ENCODE measurements at places on chromosomes 1 and 21. TPM values are rescaled to one million over a fixed set of nuclear protein-coding genes. Genes with fewer than 3 reads are reported as not detected.

PLA2G2F gene
- total RNA-seq = not detected

CFHR3 gene
- 0.93 TPM for total RNA-seq

RAP1GAP gene
- total RNA-seq = 8.0 TPM

- peaks cover 2% of the 10 kb centered on the region for H3K4me1 ChIP-seq
- H3K27me3 ChIP-seq = peaks cover 4% of the 10 kb centered on the region
- DNase-seq = no peak
- H3K27ac ChIP-seq = no peak overlapping the region
- H3K36me3 ChIP-seq = peaks cover 17% of the 10 kb centered on the region
These were observed 17.8 kb upstream of the LRRC47 start for GRCh38 chr1:3814065-3814464.

DNA sequence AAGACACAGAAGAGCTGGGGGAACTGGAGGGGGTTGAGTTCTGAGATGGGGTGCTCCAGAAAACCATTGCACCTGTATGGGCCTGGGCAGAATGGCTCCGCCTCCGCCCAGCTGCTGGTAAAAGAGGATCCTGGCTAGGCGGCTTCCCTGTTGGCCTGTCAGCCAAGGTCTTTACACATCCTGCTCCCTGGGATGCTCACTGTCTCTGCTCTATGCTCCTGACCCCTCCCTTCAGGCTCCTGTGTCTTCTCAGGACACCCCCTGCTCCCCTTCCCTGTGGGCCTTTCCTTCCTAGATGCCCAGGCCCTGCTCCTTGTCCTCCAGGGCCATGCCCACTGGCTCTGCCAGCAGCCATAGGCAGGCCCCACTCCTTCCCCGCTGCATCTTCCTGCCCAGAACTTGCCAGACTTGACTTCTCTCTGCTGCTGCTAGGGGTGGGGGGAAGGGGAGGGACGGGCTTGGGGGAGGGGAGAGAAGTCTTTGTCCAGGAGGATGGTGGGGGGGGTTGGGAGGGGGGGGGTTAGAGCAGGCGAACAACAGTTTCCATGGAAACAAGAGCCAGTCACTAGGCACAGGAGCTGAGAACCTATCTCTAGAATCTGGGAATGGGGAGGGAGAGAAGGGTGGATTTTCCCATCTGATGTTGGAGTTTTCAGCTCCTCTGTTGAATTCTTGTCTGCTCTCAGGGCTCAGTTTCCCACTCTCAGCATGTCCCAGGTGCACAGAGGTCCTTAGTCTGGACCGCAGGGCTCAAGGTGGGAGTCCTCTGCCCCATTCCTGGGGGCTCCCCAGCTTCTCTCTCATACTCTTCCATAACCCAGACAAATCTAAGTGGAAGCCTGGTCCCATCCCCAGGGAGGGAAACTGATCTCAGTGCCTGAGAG, 10.6 kb downstream of the CELSR2 start:
- no peak for DNase-seq
- H3K36me3 ChIP-seq = no peaks in the 10 kb centered on the region
- H3K4me3 ChIP-seq = no peak overlapping the region
- no peaks in the 10 kb centered on the region for H3K27me3 ChIP-seq
- H3K27ac ChIP-seq = no peak overlapping the region

GRCh38 chr1:83682132-83682531, 316.8 kb downstream of the TTLL7 start:
- no peaks in the 10 kb centered on the region for H3K27me3 ChIP-seq
- H3K27ac ChIP-seq = no peak overlapping the region
- no peaks in the 10 kb centered on the region for H3K36me3 ChIP-seq
- no peak overlapping the region for H3K4me3 ChIP-seq
- DNase-seq = no peak

DNA sequence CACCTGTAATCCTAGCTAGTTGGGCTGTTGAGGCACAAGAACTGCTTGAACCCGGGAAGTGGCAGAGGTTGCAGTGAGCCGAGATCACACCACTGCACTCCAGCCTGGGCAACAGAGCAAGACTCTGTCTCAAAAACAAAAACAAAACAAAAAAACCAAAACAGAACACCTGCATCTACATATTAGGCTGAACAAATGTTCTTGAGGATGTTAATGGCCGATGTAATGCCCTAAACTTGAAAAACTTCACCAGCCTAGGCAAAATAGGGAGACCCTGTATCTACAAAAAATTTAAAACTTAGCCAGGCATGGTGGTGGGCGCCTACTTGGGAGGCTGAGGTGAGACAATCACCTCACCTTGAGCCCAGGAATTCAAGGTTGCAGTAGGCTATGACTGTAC, 17.8 kb downstream of the GPBP1L1 start:
- H3K27ac ChIP-seq = no peak overlapping the region
- H3K36me3 ChIP-seq = peaks cover 4% of the 10 kb centered on the region
- H3K4me3 ChIP-seq = no peak overlapping the region
- no peaks in the 10 kb centered on the region for H3K27me3 ChIP-seq

DNA sequence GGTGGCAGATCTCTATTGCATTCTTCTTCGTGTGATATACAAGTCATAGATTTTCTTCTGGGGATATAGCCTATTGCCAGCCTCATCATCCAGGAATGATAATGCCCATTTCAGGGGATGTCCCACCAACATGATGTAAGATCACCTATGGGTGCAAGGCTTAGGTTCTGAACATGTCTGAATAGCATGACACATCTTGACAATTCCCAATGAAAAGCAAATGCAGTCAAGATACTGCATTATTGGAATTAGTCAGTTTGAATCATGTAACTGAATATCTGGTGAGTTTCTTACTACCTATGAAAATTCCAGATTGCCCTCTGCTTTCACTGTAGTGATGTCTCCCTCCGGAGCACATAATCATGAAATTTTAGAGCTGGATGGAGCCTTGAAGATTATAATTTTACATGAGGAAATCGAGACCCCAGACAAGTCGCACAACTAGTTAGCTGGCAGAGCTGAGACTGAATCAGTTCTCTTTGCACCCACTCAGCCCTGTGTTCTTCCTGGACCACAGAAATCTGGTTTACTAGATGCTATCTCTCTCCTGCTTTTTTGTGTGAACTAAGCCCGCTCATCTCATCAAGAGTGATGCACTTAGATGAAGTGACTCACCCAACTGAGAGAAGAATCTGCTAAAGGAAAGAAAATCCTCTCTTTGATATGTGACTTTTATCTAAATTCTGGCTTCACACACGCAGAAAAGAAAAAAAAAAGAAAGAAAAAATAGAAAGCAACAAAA, 65.0 kb downstream of the WDR64 start:
- no peaks in the 10 kb centered on the region for H3K36me3 ChIP-seq
- H3K27me3 ChIP-seq = peaks cover 6% of the 10 kb centered on the region
- no peak overlapping the region for H3K4me3 ChIP-seq
- DNase-seq = no peak

DNA sequence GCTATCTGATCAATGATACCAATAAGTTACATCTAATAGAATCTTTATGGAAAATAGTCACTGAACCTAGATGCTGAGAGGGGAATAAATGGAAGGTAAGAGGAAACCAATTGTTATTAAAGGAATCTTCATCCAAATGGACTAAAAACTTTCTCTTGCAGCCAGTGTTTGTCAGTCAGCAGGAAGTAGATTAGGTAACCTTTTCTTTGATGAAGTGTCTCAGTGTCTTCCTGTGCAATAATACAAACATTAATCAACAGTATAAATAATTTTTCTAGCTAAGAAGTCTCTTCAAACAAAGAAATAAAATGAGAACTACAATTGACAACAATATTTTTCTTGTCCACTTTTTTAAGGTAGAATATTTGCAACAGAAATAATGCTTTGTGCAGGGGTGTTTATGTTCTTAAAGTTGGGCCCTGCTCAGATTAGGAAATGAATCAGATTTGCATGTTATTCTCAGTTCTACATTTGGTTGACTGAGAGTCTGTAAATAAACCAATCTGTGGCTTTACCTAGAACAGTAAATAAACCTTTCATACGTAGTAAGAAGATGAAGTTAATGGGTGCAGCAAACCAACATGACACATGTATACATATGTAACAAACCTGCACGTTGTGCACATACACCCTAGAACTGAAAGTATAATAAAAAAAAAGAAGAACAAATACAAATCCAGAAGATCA, 391.4 kb downstream of the MRPL39 start:
- no peaks in the 10 kb centered on the region for H3K27me3 ChIP-seq
- H3K27ac ChIP-seq = no peak overlapping the region
- no peak for DNase-seq
- H3K4me3 ChIP-seq = no peak overlapping the region

DNA sequence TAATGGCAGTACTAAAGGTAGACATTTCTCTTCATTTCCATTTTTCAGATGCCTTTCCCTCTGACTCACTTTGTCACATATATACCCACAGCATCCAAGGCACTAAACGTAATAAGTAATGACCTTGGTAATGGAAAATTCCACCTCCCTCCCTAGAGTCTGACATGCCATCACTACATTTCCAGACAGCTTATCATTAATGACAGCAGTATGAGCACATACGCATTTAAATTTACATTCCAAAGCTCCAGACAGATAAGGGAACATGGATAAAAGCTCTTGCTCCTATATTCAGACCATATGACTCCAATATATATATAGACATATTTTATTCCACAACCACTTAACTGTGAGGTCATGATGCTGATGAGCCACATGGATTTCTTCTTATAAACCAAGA, 191.7 kb upstream of the GORAB start:
- no peak overlapping the region for H3K4me3 ChIP-seq
- H3K27me3 ChIP-seq = no peaks in the 10 kb centered on the region
- H3K4me1 ChIP-seq = peaks cover 11% of the 10 kb centered on the region
- H3K36me3 ChIP-seq = no peaks in the 10 kb centered on the region
- DNase-seq = no peak

GRCh38 chr1:89855413-89856123, 34.7 kb downstream of the LRRC8D start:
- no peak overlapping the region for H3K27ac ChIP-seq
- no peaks in the 10 kb centered on the region for H3K4me1 ChIP-seq
- no peaks in the 10 kb centered on the region for H3K27me3 ChIP-seq
- no peaks in the 10 kb centered on the region for H3K36me3 ChIP-seq
- H3K4me3 ChIP-seq = no peak overlapping the region

GRCh38 chr1:234728740-234729139, 118.8 kb upstream of the IRF2BP2 start:
- no peaks in the 10 kb centered on the region for H3K27me3 ChIP-seq
- no peaks in the 10 kb centered on the region for H3K36me3 ChIP-seq
- DNase-seq = no peak

All from mesothelial cell of epicardium (in vitro differentiated cells).